ENCODE measurements at places on chromosomes 16 and 17. TPM values are rescaled to one million over a fixed set of nuclear protein-coding genes. Genes with fewer than 3 reads are reported as not detected.

DNAI2 gene
- not detected for total RNA-seq

OR2C1 gene
- total RNA-seq, result not detected

BCAS3 gene
- total RNA-seq, result 7.1 TPM

CBFA2T3 gene
- total RNA-seq, result not detected

ABCC11 gene
- under 0.01 TPM for total RNA-seq

USP6 gene
- 0.17 TPM for total RNA-seq

TLCD1 gene
- total RNA-seq, result 20.0 TPM

GSG1L gene
- total RNA-seq, result not detected

RPUSD1 gene
- total RNA-seq, result 36.0 TPM

CHP2 gene
- not detected for total RNA-seq

GDPD1 gene
- 0.45 TPM for total RNA-seq
